ENCODE measurements at places on chromosomes 4 and X.

DNA sequence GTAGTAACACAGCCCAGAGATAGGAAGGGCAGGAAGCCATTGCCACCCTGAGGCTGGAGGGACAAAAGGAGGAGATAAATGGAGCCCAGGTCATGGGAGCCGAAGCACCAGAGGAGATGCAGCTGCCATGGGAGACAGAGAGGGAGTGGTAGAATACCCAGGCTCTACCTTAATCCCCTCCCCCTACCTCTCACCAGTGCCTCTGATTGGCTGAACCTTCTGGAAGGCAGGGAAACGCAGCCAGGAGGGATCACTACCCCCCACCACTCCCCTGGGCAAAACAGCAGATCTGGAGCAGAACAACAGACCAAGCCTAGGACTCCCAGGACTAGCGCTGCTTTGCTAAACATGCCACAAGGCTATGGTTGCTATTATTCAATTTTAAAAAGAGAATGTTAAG lies 114.2 kb downstream of the ZNF827 start:
- DNase-seq, result no peak

DNA sequence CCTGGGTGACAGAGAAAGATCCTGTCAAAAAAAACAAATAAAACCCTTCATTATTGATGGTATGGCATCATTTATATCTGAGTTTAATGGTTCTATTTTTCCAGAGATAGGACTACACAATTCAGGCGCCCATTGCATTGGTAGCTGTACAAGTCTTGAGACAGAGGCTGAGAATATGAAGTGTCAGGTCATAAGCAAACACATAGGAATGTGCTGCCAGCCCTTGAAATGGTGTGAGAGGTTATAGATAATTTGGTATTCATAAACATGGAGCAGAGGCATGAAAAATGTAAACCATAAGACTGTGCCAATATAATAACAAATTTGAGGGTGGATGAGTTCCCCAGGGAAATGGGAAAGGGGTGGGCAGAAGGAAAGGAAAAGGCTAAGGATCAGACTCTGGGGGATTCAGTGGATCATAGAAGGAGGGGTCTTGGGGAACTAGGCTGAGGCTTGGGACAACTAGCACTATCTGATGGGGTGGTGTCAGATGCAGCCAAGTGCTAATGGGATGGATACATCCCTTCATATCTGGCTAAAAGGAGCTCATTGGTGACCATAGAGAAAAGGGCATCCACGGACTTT lies 50.8 kb downstream of the MAOA start:
- DNase-seq, result no peak

DNA sequence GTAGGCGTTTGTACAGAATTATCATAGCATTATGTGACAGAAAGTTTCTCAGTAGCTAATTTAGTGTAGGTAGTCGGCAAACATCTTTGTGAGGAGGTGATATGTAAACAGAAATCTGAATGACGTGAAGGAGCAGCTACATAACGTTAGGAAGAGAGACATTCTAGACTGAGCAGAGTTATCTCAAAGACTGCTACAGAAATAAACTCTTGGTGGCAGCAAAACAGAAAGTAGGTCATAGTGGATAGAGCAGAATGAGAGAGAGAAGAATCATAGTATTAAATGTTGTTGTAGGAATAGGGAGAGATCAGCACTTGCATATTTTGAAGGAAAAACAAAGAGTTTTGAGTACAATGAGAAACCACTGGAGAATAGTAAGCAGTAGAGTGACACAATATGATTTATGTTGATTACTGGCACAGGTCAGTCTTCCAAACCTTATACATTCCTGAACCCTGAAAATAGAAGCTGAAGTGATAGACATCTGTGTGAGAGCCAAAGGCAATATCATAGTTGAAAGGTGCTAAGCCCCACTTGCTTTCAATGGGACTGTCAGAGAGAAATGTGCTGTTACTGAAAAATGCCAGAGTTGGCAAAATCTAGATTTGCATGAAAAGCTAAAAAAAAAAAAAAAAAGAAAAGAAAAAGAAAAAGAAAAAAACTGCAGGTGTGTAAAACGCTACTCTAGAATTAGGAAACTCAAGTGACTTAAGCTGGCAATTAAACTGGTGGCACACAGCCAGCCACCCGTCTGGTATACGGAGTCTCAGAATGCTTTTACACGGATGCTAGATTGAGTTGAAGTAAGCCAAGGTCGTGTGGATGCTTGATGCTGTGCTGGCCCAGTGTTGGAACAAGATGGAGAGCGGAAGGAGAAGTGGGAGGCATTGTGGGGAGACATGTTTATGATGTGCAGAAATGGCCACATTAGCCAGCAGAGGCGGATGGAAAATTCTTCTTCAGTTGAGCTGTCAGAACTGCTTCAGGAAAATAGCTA lies 750.2 kb upstream of the HS3ST1 start:
- no peak for DNase-seq

GRCh38 chrX:114178126-114178525 lies 405.8 kb upstream of the HTR2C start:
- no peak for DNase-seq

DNA sequence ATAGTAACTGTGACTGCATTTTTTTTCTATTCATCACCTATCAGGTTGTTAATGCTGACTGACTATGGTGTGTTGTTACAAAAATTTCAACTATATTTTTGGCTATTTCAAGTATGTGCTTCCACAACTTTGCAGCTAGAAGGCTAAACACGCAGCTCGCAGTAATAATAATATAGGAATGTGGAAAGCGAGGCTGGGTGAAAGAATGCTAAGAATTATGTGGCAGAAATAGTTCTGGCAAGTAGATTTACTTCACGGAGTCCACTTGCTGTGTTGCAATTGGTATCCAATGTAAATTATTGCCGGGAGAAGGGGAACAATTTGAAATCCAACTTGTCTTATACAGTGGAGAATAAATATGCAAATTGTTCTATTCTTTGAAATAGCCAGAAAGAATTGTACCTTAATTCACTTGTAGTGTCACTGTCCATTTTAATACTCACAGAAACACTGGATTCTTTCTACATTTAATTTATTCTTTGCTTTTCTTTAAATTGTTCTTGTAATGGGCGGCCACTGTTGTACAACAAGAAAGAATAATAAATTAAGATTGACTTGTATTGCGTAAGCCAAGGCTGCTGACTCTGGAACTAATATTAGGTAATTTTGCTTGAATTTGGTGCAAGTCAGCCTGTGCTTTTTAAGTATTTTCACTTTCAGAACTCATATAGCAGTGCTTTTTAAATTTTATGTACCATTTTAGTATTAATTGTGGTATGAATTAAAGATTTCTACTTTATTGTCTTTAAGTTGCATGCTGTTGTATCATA lies 154.9 kb downstream of the FRMPD4 start:
- DNase-seq, result no peak

DNA sequence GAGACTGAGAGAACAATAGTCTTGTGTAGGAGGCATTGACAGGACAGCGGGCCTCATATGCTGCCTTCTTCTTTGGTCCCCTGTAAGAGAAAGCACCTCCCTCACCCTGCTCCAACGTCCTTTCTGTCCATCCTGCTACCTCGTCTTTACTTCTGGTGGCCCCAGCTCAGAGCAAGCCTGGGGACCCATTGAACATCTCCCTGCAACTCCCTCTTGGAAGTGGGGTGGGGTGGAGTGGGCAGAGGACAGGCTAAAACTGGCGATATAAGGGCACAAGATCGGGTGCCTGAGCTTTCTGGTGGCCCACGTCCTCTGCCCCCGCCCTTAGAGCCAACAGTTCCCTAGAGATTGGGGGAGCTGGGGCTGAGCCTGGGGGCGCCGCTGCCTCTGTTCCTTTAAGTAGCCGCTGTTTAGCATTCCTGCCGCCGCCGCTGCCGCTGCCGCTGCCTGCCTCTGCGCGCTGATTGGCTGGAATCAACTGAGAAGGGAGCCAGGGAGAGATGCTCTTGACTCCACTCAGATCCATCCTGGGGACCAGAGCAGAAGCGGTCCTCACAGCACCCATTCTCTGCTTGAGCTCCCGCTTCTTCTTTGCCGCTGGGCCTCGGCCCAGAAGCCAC lies at the start of gene DLG3:
DLG3 (plus strand) TSS at position 510 of the 620 bp plus-strand sequence. CDS start 367 bp downstream, outside the sequence.
- no peak for DNase-seq

DNA sequence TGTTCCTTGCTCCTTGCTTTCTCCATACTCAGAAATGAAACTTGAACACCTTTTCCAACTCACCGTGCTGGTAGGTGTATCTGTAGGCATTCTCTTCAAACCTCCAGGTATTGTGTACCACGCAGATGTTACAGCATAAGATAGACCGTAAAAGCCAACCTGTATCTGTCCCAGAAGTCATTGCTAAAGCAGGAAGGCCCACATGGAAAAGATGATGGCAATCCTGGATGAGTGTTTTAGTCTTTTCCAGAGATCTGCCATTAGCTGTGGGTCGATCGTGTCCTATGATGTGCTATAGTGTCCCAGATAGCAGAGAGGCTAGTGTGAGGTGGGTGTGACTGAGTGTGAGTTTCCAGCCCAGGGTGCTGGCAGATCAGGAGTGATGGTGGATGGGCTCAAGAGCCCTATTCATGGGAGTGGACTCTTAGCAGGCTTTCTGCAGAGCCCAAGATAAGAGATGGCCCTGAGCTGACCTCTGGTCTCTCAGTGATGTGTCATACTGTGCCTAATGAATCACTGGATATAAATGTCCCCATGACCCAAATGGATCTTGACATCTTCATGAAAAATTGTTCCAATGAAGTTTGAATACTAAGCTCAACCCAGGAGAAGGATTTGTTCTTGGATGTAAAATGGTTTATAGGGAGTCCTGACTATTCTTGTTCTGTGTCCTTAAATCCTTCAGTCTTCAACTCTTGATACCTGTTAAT lies 69.1 kb upstream of the WDR1 start:
- no peak for DNase-seq

GRCh38 chr4:105208561-105208960 lies 61.9 kb downstream of the TET2 start:
- no peak for DNase-seq

DNA sequence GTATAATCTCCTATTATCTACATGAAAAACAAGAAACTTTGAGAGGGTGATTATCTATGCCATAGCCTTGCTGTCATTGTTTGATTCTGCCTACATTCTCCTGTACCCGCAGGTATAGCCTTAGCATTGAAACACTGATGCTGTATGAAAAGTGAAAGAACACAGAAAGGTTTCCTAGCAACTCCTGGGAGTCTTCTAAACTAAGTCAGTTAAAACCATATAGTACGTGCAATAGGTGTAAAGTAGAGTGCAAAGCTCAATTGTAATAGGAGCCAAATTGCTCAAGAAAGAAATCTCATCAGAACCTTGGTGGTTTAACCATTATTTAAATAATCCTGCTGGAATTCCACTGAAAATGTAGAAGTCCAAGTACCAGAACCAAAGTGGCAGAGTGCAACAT lies 489.7 kb downstream of the PCDH10 start:
- DNase-seq, result no peak

GRCh38 chr4:109183931-109184490 lies 118.4 kb downstream of the COL25A1 start:
- no peak for DNase-seq

DNA sequence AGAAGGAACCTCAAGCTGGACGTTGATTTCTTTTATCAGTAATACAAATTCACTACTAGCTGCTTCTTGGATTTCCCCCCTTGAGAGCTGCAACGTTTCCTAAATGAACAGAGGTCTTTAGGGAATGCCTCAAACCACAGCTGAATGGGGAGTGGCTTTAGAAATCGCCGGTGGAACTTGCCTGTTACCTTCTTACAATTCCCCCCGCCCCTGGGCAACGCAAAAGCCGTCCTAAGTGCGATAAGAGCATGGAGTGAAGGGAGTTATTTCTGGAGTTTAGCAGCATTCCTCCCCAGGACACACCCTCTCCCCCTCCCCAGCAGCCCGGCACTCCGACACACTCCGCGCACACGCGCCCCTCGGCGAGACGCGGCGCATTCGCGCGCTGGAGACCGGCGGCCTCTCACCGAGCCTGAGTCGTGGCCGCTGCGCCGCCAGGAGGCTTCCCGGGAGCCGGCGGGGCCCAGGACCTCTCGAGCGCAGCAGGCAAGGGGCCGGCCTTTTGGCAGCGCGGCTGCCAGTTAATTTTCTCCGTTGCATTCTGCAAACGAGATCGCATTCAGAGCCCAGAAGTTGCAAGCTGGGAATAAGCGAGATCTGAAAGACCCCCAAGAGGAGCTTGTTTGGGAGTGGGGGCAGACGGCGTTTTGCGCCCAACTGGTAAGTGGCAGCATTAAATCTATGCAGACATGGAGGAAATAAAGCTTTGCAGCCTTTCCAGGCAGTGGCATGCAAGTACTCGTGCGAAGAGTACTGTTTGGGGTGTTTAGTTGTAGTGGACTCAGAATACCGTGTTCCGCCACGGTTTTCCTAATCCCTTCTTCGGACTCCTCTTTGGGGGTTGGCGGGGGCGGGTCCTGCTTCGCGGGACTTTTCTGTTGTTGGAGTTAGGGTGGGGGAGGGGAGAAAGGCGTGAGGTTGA lies 134.7 kb downstream of the PALLD start:
- peak; percentile 12 for DNase-seq

GRCh38 chrX:1463581-1463980 lies 10.9 kb upstream of the ASMTL start:
- no peak for DNase-seq

- DNase-seq, result no peak
These were observed 54.1 kb upstream of the CDKN2AIP start for GRCh38 chr4:183390374-183390773.

DNA sequence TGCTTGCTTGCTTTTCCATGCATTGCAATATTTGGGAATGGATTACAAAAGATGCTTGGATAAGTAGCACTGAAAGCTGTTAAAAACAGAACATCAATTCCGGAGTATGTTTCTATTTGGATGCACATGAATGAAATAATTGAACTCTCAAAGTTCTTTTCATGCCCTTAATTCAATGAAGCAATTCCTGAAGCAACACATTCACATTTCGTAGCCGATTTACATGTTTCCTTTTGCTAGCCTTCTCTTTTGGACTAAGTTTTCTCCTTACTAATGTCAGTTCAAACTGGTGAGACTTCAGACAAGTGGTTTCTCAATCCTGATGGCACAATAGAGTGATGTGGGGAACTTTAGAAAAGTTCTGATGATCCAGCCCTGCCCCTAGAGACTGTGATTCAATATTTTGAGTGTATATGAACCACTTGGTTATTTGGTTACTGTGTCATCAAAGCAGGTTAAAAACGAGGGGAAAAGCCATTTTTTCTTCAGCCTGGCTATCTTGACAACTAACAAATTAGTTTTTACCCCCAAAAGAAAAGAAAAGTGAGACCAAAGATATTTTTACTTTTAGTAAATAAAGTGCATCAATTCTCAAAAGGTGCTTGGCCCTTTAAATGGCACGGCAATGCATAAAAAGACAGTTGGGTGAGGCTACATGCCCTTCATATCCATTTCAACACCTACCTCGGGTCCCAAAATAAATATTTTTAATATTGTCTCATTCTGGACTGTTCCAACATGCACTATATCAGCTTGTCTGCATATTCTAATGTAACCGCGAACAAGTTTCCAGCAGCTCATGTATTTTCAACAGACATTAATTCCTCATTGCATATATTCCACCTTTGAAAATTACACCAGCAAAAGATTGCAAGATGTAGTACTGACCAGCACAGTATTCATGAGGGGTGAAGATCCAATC lies 90.1 kb upstream of the RPL34 start:
- DNase-seq, result no peak

DNA sequence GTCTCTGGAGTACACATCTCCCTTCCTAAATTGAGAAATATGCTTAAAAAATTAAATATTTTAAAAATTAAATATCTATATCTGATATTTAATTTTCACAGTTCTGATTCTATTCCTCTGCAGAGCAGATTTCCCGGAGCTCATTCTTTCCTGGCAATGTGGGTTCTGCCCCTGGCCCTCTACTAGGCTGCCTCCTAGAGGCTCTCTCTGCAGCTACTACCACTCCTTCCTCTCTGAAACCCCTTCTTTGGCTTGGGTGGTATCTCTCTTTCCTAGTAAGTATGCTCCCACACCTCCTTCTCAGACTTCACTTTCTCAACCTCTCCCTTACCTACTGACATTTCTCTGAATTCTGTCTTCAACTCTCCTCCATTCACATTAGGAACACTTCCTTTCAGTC lies 45.3 kb downstream of the RPGR start:
- no peak for DNase-seq
